Right cardiac atrium (tissue), 5 donors: ENCODE measurements at places on chromosomes 12 and 14. TPM values are rescaled to one million over a fixed set of nuclear protein-coding genes. Genes with fewer than 3 reads are reported as not detected.

The SLC17A8 gene
- 0.02 TPM for polyA plus RNA-seq

The SERPINA12 gene
- polyA plus RNA-seq, result not detected

The FOXG1 gene
- 0.20 TPM for polyA plus RNA-seq

The AKAP5 gene
- polyA plus RNA-seq, result 0.09 TPM

DNA sequence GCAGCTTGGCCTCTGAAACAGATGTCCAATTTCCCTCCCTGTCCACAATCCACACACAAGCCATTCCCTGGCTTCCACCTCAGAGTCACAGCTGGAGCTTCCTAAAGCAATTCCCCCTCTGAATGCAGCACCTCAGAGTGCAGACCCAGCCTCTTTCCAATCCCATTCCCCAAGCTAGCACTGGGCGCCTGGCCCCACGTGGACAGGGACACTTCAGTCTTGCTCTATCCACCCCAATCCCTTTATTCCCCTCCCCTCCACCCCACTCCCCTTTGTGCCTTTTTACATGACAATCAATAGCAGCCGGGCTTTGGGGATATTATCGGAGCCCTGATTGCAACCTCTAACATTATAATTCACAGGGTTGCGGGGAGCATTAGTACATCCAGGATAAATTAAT is 292.6 kb downstream of the TTC8 start:
- DNase-seq, result no peak

GRCh38 chr12:49365542-49365941 is 1.7 kb upstream of the SPATS2 start:
- DNase-seq, result no peak

DNA sequence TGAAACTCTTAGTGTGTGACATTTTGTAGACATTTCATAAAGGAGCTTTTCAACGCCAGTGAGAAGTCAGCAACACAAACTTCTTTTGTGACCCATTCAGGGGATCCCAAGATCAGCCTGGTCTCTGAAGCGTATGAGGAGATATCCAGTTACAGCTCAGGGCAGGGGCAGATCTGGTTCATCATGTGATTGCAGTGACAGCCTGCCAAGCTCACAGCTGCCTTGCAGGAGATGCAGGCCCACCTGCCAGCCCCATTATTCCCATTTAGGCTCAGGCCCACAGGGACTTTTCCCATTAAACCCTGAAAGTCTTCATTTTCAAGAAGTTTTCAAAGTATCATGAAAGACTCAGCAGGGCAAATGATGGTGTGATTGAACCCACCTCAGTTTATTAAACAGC is 38.3 kb downstream of the SRGAP1 start:
- DNase-seq, result no peak

- DNase-seq, result no peak
Observed at GRCh38 chr14:75361041-75361440, 66.8 kb upstream of the JDP2 start.
